ENCODE measurements at places on chromosomes 13 and 19. TPM values are rescaled to one million over a fixed set of nuclear protein-coding genes. Genes with fewer than 3 reads are reported as not detected.

KRTDAP gene
- total RNA-seq: not detected

UBE2L5 gene
- not detected for total RNA-seq

KASH5 gene
- 0.27 TPM for total RNA-seq

IZUMO4 gene
- total RNA-seq: 2.6 TPM

KIR3DL2 gene
- total RNA-seq: not detected

ZNF331 gene
- total RNA-seq: 34.2 TPM

FBN3 gene
- 9.1 TPM for total RNA-seq

TSSK6 gene
- 2.4 TPM for total RNA-seq

Data from camera-type eye (tissue), 1 donor.